Activated CD4-positive, alpha-beta T cell treated with anti-CD3 and anti-CD28 coated beads, Interleukin-2, amount 10 ng/mL, durations not matched to agents 24 days and 14 days (primary cell): ENCODE measurements at places on chromosomes 12 and 14. TPM values are rescaled to one million over a fixed set of nuclear protein-coding genes. Genes with fewer than 3 reads are reported as not detected.

DNA sequence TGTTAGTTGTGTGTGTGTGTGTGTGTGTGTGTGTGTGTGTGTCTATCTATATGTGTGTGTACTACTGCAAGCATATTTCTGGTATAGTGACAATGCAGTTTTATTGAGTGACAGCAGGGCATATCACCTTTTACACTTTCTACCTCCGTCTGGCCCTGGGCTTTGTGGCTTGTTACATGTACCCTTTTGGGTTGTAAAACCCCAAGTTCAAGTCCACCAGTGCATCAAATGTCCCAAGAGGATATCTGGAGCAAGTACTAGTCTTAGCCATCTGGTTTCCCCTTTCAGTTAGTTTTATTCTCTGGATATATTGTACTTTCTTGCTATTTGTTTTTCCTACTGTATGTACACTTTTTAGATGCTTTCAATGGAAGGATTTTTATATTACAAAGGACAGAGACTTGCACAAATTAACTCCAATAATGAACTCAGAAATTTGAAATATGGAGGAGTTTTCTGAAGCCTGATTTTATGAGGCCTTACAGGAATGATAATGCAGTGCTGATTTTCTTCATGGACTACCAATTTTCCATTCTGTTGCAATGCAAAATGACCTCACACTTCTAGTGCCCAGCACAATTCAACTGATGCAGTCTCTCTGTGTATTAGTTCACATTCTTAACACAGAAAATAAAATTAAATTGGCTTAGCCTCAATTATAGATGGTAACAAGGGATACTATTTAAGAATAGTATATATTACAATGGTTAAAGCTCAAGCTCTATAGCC, 29.1 kb downstream of the SLC16A7 start:
- H3K27me3 ChIP-seq, result no peaks in the 10 kb centered on the region
- H3K36me3 ChIP-seq, result peaks cover 12% of the 10 kb centered on the region
- H3K4me1 ChIP-seq, result peaks cover 18% of the 10 kb centered on the region
- no peak for DNase-seq
- H3K27ac ChIP-seq, result no peak overlapping the region
- no peak overlapping the region for H3K4me3 ChIP-seq

The KRT75 gene
- total RNA-seq, result not detected in 2 replicates

The MDGA2 gene
- not detected in 2 replicates for total RNA-seq

DNA sequence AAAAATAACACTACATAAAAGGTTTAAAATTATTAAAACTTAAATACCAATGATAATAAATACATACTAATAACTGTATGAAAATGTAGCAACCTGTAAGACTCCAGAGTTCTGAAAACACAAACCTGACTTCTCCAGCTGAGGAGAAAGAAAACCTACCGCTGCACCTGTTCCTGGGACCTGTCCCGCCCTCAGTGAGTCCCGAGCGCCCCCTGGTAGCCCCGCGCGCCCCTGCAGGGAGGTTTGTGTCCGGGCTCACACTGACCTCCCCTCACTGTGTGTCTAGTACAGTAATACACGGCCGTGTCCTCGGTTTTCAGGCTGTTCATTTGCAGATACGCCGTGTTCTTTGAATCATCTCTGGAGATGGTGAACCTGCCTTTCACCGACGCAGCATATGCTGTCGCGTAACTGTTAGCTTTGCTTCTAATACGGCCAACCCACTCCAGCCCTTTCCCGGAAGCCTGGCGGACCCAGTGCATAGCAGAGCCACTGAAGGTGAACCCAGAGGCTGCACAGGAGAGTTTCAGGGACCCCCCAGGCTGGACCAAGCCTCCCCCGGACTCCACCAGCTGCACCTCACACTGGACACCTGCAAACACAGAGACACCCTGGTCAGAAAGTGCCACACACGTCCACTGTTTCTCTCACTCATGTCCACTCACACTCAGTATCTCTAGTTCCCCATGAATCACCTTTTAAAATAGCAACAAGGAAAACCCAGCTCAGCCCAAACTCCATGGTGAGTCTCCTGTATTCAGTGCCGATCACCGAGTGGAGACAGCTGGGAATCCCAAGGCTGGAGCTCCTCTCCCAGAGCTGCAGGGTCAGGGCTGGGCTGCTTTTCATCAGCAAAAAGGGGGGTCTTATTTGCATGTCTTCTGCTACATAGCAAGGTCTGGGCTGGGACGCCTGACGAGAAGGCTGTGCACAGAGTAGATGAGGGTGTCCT, 1276.3 kb downstream of the TMEM121 start:
- H3K27ac ChIP-seq, result no peak overlapping the region
- no peak overlapping the region for H3K4me3 ChIP-seq
- no peak for DNase-seq
- no peaks in the 10 kb centered on the region for H3K4me1 ChIP-seq
- no peaks in the 10 kb centered on the region for H3K36me3 ChIP-seq

- H3K27me3 ChIP-seq, result no peaks in the 10 kb centered on the region
- no peak overlapping the region for H3K4me3 ChIP-seq
- no peak overlapping the region for H3K27ac ChIP-seq
- H3K4me1 ChIP-seq, result peaks cover 46% of the 10 kb centered on the region
- DNase-seq, result peak; percentile 51
Observed at GRCh38 chr14:50099335-50099734, 17.0 kb downstream of the VCPKMT start.

The ERG28 gene
- total RNA-seq, result 20.3 and 20.6 TPM in 2 replicates

DNA sequence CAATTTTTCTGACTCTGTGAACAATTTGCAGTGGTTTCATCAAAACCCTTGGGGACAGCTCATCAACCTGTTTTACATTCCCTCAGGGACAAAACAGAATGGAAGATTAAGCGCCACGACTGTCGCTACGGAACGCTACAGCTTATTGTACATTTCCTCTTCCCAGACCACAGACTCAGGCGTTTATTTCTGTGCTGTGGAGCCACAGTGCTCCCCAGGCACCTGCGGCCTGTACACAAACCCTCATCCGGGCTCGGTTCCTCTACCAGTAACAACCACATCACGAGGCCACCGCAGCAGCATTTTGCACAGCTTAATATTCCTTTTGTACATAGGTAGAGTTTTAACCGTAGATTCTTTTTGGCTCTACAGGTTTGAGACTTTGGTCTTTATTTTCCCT, 397.4 kb upstream of the OR4E1 start:
- peak; percentile 88 for DNase-seq
- no peaks in the 10 kb centered on the region for H3K27me3 ChIP-seq
- H3K4me3 ChIP-seq, result peak overlapping the region; percentile 93
- peaks cover 39% of the 10 kb centered on the region for H3K4me1 ChIP-seq
- no peaks in the 10 kb centered on the region for H3K36me3 ChIP-seq

GRCh38 chr12:91889059-91889458, 256.6 kb downstream of the BTG1 start:
- no peak overlapping the region for H3K4me3 ChIP-seq
- no peaks in the 10 kb centered on the region for H3K4me1 ChIP-seq
- no peaks in the 10 kb centered on the region for H3K27me3 ChIP-seq

- DNase-seq, result no peak
- H3K27ac ChIP-seq, result no peak overlapping the region
- H3K27me3 ChIP-seq, result peaks cover 4% of the 10 kb centered on the region
- H3K4me1 ChIP-seq, result no peaks in the 10 kb centered on the region
- H3K4me3 ChIP-seq, result no peak overlapping the region
- no peaks in the 10 kb centered on the region for H3K36me3 ChIP-seq
Observed at GRCh38 chr12:102885043-102885932, 31.8 kb downstream of the PAH start.

The PGF gene
- total RNA-seq, result 0.23 and 0.24 TPM in 2 replicates

DNA sequence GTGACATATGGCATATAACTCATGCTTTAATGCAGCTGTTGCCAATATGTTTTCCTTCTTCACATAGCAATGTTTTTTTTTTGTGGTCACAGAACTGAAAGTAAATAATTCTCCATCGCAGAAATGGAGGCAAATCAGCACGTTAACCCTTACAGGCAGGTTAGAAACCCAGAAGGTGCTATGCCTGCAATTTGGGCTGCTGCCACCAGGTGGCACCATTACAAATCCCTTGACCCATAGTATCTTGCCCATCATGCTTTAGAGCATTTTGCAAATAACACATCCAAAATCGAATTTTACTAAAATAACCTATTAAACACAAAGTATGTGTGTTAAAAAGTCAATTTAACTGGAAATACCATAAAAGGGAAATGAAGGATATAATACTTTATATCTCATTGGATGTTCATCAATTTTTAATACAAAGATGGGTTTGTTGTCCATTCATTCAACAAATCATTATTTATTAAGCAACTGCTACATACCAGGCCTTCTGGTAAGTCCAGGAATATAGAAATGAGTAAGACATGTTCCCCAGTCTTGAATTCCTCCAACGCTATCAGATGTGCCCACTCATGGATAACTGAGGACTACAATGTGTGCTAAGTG, 340.1 kb downstream of the GLT1D1 start:
- DNase-seq, result no peak
- H3K27ac ChIP-seq, result no peak overlapping the region
- H3K4me1 ChIP-seq, result no peaks in the 10 kb centered on the region
- no peak overlapping the region for H3K4me3 ChIP-seq
- no peaks in the 10 kb centered on the region for H3K27me3 ChIP-seq
- no peaks in the 10 kb centered on the region for H3K36me3 ChIP-seq

GRCh38 chr12:105214148-105214547, 21.8 kb downstream of the APPL2 start:
- DNase-seq, result no peak
- no peak overlapping the region for H3K4me3 ChIP-seq
- H3K27me3 ChIP-seq, result no peaks in the 10 kb centered on the region
- no peak overlapping the region for H3K27ac ChIP-seq
- no peaks in the 10 kb centered on the region for H3K4me1 ChIP-seq
- peaks cover 28% of the 10 kb centered on the region for H3K36me3 ChIP-seq

The TSHR gene
- not detected in 2 replicates for total RNA-seq

DNA sequence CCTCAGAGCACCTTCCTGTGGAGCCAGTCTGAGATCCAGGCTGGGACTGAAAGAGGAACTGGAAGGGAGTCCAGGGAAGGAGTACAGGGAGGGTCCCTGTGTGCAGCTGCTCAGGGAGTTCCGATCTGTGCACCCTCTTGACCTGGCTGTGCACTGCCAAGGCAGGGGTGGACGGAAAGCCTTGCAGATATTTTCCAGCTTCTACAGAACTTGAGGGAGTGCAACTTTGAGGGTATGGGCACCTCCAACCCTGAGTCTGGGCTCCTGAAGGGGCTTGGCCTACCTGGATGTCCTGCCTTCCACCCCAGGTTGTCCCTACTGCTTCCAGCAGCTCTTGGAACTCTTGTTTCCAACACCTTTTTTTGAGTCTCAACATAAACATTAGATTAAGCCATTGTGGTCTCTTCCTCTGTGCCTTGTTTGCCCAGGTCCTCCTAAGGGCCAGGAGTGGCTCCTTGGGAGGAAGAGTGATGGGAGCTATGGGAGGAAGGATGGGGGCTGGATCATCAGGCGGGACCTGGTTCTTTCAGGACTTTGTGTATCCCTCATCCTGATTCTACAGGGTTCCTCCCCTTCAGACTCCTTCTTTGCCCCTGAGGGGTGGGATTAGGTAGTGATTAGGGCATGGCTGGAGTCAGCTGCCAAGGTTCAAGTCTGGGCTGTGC, 3.5 kb downstream of the KRT7 start:
- peaks cover 6% of the 10 kb centered on the region for H3K4me1 ChIP-seq
- H3K36me3 ChIP-seq, result no peaks in the 10 kb centered on the region
- no peak for DNase-seq
- no peak overlapping the region for H3K27ac ChIP-seq
- no peak overlapping the region for H3K4me3 ChIP-seq
- H3K27me3 ChIP-seq, result peaks cover 31% of the 10 kb centered on the region

The OTUB2 gene
- total RNA-seq, result 1.3 and 1.7 TPM in 2 replicates

- H3K4me3 ChIP-seq, result no peak overlapping the region
- H3K27ac ChIP-seq, result no peak overlapping the region
- no peak for DNase-seq
- no peaks in the 10 kb centered on the region for H3K27me3 ChIP-seq
- H3K36me3 ChIP-seq, result peaks cover 38% of the 10 kb centered on the region
- peaks cover 60% of the 10 kb centered on the region for H3K4me1 ChIP-seq
Observed at GRCh38 chr12:96240656-96241055, 46.5 kb downstream of the ELK3 start.

DNA sequence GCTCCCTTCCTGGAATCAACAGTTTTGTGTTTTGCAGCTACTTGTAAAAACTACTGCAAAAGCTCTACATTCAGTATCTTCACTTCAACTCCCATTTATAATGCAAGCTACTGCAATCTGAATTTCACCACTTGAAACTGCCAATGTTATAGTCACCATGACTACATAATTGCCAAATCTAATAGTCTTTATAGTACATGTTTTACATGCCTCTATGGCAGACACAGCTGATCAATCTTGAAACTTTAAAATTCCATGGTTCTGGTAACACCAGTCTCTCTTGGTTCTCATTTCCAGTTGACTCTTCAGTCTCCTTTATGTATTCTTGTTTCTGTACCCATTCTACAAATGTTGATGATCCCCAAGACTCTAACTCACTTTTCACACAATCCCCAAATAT, 185.9 kb downstream of the MED13L start:
- DNase-seq, result no peak
- peaks cover 39% of the 10 kb centered on the region for H3K4me1 ChIP-seq
- H3K27ac ChIP-seq, result no peak overlapping the region
- H3K4me3 ChIP-seq, result no peak overlapping the region

The IFNG-AS1 gene
- not detected in 2 replicates for total RNA-seq
